ENCODE measurements at places on chromosomes 12 and 14.

GRCh38 chr14:91417983-91418386 lies 365 bp upstream of the CCDC88C start:
- DNase-seq, result no peak

GRCh38 chr12:93273834-93274564 lies 103.7 kb upstream of the NUDT4 start:
- no peak for DNase-seq

DNA sequence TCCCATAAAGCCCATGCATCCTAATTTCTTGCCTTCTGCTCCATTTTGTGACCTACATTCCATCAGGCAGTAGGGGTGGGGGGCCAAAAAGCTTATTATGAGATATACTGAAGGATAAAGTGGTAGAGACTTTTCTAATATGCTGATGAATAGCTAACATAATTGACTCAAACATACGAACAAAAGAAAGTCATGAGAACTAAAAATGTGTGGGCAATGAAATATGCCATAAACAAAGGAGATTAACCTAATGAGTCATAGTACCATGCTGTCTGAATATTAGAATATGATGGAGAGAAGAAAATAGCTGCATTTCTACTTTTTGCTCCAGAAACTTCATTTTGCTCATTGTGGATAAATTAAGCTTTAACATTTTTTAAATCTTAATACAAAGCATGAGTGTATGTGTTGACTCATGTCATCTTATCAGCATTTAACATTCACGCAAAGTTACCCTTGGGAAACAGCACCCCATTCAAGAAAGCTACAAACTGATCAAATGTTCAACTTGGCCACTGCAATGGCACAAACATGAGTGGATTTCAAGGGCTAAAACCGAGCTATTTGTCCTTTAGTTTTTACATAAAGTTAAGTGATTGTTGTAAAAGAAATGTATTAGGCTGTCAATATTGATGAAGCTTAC lies 64.0 kb upstream of the DIO2 start:
- no peak for DNase-seq

GRCh38 chr12:28795311-28795710 lies 353.8 kb upstream of the FAR2 start:
- DNase-seq, result no peak

DNA sequence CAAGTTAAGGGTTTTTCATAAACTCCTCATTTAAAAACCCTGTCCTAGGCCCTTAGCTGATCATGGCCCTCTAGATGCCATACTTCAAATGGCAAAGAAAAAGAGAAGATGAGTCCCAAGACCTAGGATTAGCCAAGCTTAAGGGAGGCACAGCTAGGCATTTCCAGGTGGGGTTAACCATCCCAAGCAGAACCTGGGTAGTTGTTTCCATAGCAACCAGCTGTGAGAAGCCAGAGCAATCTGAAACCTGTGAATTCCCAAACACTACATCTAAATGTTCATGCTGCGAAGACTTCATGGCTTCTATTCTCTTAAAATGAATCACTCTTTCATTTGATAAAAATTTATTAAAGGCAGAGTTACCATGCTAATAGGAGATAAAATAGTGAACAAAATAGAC lies 372.9 kb downstream of the C12orf50 start:
- DNase-seq, result no peak

- no peak for DNase-seq
Observed at GRCh38 chr14:65920996-65921395, 508.5 kb downstream of the FUT8 start.

DNA sequence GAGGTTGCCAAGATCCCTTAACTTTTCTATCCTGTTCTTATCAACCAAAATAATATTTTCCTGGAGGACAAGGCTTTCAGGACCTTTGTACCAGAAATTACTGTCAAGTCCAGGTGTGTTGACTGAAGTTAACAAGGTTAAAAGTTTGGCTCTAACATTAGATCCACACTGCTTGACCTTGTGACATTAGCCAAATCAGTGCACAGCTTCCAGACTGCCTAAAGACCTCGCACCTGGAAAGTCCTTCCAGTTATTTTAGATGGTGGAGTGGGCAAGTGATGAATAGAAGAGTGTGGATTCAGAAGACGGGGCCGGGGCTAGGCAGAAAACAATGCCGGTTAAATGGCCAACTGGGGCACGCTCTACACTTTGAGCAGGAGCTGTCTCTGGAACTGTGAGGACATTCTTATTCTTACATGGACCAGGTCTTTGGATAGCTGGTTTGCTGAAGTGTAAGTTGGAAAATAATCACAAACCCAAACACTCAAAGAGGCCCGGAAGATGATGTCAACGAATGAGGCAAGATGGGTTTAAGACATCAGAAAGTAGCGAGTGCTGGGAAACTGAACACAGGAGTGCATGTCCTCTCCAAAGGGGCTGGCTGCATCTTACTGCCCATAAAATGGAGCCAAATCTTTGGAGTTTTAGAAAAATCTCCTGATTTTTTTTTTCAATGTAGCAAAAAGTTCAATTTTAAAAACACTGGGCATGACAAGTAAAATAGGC lies 56.3 kb downstream of the NIN start:
- no peak for DNase-seq

- DNase-seq, result no peak
Observed at GRCh38 chr14:91817566-91818325, 49.6 kb downstream of the TC2N start.

DNA sequence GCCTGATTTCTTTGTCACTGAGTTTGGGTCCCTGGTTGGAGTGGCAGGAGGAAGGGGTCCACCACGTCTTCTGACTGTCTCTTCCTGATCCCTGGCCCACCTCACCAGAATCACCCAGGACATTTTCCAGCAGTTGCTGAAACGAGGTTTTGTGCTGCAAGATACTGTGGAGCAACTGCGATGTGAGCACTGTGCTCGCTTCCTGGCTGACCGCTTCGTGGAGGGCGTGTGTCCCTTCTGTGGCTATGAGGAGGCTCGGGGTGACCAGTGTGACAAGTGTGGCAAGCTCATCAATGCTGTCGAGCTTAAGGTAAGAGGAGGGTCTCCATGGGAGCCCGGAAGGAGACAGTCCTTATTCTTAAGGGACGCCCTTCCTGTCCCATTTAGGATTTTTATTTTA lies 12.3 kb downstream of the MARS1 start:
- no peak for DNase-seq

GRCh38 chr12:108612788-108613282 lies 15.0 kb upstream of the TMEM119 start:
- no peak for DNase-seq

DNA sequence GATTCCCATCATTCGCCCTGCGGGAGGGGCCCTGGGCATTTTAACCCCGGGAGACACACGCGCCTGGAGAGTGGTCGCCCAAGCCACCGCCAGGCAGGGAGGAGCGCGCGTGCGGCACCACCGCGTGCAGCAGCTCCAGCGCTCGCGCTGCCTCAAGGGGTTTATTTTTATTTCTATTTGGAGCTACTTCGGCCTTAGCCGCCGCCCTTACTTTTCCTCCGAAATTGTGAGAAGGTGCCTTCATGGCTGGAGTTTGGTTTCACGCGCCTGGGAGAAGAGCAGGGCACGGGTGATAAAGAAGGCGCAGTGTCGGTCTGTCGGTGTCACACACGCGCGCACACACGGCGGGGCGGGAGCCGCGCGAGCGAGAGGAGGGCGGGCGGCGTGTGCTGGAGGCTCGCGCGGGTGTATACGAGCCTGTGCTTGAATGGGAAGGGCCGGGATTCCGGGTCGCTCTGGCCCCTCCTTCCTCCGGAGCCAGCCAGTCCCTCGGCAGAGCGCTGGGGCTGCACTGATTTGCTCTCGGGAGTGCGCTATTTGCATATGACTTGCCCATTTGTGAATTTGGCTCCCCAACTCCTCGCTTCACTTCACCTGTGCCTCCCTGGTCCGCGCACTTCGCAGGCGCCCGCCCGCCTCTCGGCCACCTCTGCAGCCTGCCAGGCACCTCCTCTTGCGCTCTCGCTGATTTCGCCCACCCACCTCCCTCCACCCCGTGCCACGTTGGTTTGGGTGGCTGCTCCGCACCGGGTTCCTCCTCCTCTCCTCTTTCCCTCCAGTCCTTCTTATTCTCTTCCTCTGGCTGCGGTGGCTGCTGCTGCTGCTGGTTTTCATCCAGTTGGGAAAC lies 932.3 kb downstream of the DIO2 start:
- no peak for DNase-seq

GRCh38 chr14:68495101-68496039 lies 297.5 kb downstream of the ZFP36L1 start:
- DNase-seq, result no peak

- DNase-seq, result no peak
Observed at GRCh38 chr12:121803861-121804416, at the start of gene SETD1B. Gene SETD1B, plus strand, starts transcription at chr12:121804009. Its CDS starts 729 bp downstream, at chr12:121804738.

DNA sequence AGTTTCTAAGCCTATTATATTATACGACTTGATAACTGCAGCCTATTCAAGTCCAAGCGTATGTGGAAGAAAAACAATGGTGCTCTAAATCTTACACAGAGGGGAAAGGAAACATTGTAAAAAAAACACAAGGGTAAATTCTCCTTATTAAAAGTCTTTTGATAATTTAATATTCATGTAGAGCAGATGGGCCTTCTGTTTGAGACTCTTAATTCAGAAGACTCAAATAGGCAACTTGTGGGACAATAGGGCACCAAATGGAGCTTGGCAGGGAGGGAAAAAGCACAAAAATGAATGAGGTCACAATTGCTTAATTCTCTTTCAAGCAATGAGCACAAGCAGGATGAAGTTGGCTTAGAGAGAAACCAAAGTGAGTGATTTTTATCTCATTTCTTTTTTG lies 159.4 kb downstream of the NELL2 start:
- DNase-seq, result no peak

- DNase-seq, result no peak
Observed at GRCh38 chr12:102957339-102958050, at the start of gene ASCL1. Gene ASCL1, plus strand, starts transcription at chr12:102957674. Its CDS starts 571 bp downstream, at chr12:102958245.

DNA sequence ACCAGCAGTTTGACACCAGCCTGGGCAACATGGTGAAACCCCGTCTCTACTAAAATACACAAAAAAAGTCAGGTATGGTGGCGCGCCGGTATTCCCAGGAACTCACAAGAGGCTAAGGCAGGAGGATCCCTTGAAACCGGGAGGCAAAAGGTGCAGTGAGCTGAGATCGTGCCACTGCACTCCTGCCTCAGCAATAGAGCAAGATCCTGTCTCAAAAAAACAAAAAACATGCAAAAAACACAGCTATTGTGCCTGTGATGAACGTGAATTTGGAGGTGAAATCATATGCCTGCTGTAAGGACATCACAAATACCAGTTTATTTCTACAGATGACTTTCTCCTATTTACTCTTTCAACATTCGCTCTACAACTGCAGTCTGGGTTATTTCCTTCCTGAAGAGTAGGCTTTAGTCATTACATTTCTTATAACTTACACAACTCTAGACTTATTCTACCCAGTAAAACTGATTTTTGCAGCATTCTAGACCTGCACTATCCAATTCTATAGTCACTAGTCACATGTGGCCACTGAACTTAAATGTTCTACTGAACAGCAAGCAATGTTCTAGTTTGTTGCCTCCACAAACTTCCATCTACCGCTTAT lies 48.3 kb downstream of the HNRNPC start:
- no peak for DNase-seq

DNA sequence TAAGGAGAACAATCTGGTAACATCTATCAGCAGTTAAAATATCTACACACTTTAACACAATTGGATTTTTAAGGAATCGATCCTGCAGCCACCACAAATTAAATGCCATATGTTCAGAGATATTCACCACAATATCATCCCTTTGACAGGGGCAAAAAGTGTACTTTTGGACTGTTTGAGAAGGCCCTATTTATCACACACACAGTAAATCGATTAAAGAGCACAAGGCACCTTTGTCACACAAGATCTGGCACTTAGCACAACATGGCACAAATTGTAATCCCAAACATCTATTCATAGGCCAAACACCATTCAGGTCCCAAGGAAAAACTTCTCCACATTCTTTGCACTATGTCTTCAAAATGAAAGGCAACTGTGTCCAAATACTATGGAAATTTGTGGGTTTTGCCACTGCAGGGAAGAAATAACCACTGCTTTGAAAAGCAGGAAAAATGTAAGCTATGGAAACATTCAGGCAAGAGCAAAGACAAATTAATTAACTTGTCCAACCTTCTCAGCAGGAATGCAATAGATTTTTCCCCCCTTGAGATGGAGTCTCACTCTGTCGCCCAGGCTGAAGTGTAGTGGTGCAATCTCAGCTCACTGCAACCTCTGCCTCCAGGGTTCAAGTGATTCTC lies 282.5 kb upstream of the TMPO start:
- DNase-seq, result no peak
